ENCODE measurements at places on chromosomes 5 and 9.

DNA sequence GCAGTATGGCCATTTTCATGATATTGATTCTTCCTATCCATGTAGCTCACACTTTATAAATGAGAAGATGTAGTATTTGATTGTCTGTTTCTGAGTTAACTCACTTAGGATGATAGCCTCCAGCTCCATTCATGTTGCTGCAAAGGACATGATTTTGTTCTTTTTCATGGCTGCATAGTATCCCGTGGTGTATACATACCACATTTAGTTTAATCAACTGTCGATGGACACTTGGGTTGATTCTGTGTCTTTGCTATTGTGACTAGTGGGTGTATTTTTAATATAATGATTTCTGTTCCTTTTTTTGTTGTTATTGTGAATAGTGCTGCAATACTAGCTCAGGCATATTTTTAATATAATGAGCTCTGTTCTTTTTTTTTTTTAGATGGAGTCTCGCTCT is 560.3 kb upstream of the ZNF608 start:
- no peak for DNase-seq

GRCh38 chr9:86369810-86370209 is 15.6 kb upstream of the TUT7 start:
- DNase-seq: no peak

DNA sequence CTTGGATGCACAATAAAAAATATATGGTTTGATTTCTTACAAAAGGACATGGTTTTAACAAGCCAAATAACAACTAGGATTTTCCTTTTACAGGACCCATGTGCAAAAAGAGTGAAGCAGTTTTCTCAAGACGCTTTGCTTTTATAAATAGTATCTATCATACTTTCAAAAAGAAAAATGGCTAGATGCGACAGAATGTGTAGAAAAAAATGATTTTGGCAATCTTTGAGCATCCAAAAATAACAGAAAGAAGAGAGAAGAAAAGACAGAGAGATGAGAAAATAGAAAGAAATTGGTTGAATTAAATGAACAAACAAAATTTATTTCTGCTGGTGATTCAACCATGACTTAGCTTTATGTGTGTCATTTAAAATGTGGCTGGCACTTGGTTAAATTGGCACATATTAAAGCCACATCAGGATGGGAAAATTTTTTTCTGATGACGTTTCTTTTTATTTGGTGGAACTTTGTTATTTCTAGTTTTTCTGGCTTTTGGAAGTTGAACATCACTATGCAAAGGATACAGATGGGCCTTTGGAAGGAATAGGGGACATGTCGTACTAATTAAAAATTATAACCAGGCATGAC is 35.6 kb upstream of the NREP start:
- no peak for DNase-seq

DNA sequence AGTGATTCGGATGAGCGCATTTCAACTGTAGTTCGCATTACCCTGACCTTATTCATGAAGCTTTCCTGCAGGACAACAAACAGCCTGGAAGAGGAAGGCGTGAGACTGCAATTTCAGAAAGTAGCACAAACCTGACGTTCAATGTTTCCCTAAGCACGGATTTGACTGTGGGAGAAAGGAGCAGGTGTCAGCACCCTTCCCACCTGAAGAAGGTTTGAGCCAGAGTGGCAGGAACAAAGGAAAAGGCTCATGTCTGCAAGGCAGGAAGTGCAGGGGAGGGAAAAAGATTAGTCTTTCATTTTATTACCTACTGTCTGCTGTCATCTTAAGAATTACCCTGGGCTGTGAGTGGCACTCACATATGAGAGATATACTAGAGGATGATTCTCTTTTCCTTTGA is 114.0 kb downstream of the MED10 start:
- no peak for DNase-seq

GRCh38 chr5:95655575-95655974 is 9.0 kb downstream of the RFESD start:
- DNase-seq: no peak

GRCh38 chr9:22169243-22169642 is 160.1 kb upstream of the CDKN2B start:
- no peak for DNase-seq

- no peak for DNase-seq
Observed at GRCh38 chr5:179288809-179289185, 56.5 kb downstream of the ADAMTS2 start.

DNA sequence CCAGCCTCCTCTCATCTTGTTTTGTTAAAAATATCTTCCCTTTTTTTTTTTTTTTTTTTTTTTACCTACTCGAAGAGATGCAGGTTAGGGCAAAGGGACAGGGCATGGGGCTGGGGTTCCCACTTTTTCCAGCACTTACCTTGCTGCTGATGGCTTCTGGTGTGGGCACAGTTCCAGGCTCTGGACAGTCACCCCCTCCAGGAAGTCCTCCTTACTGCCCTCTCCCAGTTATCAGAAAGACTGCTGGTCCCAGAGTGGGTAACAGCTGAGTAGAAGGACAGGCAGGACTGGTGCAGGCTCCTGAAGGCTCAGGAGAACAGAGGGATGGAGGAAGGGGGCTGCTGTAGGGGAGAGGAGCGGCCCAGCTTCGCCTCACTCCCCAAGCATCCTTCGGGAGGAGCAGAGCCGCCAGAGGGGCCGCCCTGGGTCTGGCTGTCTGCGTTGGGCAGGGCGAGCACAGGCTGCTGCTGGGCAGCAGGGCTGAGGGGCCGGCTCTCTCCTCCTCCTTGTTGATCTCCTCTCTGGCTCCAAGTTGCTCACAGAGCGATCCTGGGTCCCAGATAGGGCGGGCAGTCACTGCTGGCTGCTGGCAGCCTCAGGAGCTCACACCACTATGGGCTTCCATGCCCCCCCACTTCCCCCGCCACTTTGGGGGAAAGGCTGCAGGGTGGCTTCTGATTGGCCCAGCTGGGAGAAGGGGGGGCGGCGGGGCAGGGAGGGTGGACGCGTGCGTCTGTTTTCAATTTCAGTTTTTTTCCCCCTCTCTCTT is at the start of gene PDGFRB:
TSS of gene PDGFRB (minus strand) at position 588 of the 769 bp plus-strand sequence. CDS start 18,798 bp downstream, outside the sequence.
- peak; percentile 28 for DNase-seq

GRCh38 chr5:12757035-12757434 is 852.8 kb upstream of the CTNND2 start:
- no peak for DNase-seq

GRCh38 chr9:107635101-107635802 is 145.7 kb upstream of the KLF4 start:
- DNase-seq: no peak

DNA sequence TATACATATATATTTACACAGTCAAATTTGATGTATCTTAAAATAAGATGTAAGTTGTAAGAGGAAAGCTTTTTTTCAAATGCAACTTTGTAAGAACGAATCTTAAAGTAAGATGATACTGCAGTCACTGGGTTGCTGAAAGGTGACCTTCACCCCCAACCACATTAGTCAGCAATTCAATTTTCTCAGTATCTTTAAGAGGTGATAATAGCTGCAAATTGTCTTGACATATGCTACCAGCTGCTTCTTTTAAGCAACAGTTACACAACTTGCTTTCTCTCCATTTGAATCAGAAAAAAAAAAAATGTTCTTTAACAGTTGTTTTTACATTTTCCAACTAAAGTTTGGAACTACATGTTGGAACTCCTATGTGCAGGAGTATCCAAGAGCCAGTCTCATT is 246.6 kb upstream of the CCNG1 start:
- no peak for DNase-seq

DNA sequence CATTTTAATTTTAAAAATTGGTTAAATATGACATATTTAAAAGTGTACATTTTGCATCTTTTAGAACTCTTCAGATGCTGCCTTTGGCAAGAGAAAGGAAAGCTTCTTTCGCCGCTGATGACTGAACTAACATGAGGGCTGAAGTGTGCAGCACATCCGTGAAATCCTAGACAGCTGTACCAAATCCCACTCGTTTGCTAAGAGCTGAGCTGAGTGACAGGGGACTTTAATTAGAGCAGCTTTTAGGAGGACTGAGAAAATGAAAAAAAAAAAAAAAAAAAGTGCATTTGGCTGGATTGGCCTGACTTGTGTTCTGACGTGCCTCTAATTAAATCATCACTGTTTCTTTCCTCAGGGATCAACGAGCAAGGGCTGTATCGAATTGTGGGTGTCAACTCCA is 271.3 kb downstream of the ARHGAP26 start:
- no peak for DNase-seq
